Activated CD8-positive, alpha-beta T cell treated with anti-CD3 and anti-CD28 coated beads, Interleukin-2, amount 10 ng/mL, durations not matched to agents 7 days and 5 days (primary cell): ENCODE measurements at places on chromosomes 5 and 9.
A peak's percentile ranks its signal among the peaks of the same experiment; 100 is the strongest.

- DNase-seq, result no peak
Observed at GRCh38 chr5:173397516-173397915, 69.3 kb upstream of the STC2 start.

DNA sequence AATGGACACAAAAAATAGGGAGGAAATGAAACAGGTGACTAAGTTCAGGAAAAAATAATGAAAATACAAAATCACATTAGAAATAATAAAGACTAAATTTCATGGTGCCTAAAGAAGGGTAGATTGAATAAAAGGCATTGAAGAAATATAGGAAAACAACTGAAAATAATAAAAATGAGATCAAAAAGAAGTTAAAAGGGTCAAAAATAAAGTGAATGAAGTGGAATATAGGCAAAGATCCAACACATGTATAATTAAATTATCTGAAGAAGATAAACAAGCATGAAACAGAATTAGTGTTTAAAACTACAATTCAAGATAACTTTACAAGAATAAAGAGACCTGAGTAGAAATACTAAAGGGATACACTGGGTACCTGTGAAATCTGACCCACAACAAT, 87.6 kb downstream of the SUSD1 start:
- no peak for DNase-seq

DNA sequence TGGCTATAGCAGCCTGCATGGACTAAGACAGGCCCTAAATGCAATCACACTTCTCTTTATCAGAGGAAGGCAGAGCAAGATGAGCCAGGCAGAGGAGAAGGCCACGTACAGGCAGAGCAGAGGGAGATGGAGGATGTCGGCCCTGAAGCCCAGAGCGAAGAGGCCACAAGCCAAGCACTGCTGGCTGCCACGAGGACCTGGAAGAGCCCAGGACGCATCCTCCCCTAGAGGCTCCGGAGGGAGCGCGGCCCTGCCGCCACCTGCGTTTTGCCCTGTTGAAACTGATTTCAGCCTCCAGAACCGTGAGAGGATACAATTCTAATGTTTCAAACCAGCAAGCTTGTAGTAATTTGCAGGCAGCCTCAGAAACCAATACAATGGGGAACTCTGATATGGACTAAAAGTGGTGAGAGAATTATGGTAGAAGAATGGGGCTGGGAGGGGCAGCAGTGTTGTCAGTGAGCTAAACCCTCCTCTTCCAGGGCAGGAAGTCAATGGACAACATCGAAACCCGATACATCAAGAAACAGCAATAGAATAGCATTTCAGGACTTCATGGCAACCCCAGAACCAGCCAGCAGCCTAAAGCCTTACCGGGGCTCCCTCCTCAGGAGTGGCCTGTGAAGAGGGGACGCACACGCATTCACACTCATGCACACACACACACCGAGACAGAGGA, 32.6 kb downstream of the ADAMTS2 start:
- no peak for DNase-seq

GRCh38 chr9:131180454-131180853, 55.1 kb downstream of the NUP214 start:
- DNase-seq, result no peak

GRCh38 chr9:136309806-136310220, 5.9 kb upstream of the CCDC187 start:
- no peak for DNase-seq

GRCh38 chr5:120808606-120809005, 344.5 kb downstream of the PRR16 start:
- no peak for DNase-seq

GRCh38 chr5:136279314-136279713, 86.0 kb downstream of the TRPC7 start:
- no peak for DNase-seq

DNA sequence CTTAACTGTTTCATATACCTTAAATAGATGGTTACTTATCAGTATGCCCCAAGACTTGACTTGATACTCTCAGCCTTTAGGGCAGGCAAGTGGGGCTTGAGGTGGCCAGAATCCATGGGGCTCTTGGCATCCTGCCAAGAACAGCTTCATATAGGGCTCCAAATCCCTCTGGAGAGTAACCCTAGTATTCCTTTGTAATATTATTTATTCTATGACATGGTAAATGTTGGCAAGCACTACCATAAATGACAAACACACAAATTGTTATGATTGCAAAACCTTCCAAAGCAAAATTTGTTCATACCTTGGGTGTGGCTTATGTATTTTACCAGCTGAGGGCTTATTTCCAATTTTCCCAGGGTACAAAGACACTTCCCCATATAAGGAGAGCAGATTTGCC, 257.4 kb upstream of the TRPC7 start:
- DNase-seq, result no peak

DNA sequence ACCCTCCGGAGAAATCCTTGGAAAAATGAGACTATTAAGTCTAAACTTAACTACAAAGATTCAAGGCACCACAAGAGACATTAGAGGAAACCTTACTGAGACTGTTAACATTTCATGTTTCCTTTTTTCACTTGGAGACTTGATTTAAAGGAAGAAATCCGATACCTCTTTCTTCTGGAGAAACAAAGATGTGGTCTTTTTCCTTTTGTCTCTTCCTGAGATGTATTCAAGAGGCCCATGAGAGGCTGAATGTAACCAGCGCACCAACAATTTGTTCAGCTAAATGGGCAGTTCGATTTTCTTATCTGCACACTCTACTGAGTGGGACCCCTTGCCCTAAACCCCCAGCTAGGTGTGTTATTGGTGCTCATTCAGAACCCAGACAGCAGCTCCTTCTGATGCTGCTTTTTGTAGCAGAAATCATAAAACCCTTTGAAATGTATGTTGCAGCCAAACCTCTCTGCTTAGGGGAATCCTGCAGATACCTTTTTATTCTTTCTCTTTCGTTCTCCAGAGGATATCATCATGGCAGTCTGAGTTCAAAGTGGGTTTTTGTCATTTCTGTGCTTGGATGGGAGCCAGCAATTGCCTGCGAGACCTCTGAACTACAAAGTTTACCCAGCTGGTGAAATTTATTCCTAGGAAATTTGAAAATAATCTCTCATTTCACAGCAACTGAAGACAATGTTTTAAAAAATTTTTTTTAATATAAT, 41.9 kb upstream of the ACTBL2 start:
- DNase-seq, result no peak

- DNase-seq, result no peak
Observed at GRCh38 chr5:135691044-135691443, 112.3 kb upstream of the CXCL14 start.

DNA sequence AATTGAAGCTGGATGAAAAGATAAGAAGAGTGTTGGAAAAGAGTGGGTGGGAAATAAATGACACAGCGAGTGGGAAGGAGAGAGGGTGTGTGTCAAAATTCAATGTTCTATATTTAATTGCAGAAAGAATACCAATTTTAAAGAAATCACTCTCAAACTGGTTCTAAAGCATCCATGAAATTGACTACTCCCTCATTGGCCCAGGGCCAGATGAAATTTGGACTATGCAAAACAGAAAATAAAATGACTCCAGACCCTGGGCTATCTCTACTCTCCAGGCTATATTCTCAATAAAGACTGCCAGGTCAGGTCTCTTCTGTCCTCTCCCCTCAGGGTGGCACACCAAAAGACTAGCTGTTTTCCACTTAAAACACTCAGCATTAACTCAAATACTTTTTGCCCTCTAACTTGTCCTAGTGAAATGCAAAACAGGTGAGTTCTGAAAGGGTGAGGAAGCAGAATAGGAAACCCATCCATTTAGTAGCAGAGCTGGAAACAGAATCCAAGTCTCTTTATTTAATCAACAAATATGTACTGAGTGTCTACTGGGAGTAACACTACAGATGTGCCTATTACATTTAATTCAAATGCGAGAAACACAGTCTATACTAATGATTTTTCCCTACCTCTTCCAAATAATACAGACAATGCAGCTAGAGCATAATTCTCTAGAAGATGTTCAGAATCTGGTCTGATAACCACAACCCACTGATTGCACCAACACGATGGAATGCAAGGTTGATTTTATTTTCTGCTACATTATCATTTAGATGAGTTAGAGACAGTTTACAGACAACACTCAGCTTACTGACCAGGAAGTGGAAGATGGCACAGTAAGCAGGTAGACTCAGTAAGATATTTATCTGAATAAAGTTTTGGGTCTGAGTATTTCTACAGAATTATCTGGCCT, 42.1 kb downstream of the EFCAB9 start:
- no peak for DNase-seq

DNA sequence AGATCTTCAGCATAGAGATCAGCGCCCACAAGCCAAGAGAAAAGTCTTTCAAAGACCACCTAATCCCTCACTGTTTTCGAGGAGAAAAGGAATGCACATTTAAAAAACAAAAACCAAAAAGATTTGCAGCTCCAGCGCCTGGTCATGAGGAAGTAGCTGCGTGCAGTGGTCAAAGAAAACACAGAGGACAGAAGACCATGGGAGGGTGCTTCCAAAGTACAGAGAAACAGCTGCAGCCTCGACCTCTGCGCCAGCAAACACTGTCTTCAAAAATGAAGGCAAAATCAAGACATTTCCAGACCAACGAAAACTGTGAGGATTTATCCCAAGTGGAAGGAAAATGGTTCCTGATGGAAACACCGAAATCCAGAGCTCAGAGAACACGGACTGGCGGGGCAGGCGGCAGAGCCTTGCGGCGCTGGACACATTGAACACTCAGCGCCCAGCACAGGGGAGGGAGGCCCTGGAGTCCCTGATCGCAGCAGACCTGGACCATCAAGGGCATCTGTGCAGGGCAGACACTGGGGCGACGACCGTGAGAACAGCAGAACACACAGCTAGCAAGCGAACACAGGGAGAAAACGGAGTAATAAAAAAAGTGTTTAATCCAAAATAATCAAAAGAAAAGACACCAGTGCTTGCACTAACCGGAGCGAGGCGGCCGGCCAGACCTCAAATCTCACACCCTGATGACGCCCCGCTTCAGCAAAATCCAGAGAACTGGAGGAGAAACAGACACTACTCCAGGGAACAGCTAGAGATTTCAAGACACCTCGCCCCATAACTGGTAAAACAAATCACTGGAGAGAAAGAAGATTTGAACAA, 12.6 kb upstream of the SLC12A7 start:
- no peak for DNase-seq

DNA sequence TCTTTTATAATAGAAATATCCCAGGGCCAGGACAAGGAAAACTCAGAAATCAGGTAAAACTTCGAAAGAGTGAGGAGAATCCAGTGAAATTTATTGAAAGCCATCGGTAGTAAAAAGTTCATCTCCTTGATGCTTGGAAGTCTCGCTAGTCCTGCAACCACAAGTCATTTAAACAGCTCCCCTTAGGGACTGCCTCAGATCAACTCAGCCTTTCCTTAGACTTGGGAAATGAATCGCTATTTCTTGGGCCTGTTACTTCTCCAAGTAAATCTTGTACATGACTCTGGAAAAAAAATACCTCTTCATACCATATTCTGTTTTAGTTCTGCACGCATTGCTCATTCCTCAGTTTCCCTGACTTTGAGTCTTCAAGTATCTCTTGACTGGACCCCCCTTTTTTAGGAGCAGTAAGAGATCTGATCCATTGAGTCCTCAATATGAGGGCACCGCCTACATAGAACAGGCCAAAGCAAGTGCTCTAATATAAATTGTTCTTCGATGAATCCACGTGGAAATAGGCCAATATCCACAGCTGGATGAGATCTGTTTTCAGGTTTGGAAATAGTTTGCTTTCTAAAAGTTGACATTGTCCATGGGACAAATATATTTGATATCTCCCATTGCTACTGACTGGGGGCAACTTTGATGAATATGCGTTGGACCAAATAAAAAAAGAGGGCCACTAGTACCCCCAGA, 114.2 kb downstream of the PRDM6 start:
- no peak for DNase-seq

GRCh38 chr9:136318111-136318775, 9.1 kb upstream of the GPSM1 start:
- DNase-seq, result no peak

DNA sequence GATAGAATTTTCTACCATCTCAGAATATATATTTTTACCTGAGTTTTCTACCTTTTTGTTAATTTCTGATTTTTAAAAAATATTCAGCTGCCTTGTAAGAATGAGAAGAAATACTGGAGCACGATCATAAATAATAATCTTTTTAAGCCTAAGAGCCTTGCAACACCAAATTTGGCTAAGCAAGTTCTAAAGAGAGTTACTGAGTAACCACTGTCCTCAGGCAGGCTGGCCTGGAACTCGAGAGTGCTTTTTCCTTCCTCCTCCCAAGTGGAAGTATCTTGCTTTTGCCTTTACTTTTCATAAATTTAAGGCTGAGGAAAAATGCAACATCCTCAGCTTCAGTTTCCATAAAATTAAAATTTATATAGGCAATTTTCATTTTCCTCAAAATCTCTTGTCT, 21.0 kb downstream of the GLRX start:
- DNase-seq, result no peak

- DNase-seq, result no peak
Observed at GRCh38 chr5:60297658-60298057, 402.3 kb downstream of the DEPDC1B start.

GRCh38 chr5:80622756-80623155, 31.7 kb upstream of the MSH3 start:
- DNase-seq, result no peak

GRCh38 chr9:35172878-35173277, 11.1 kb downstream of the UNC13B start:
- DNase-seq, result no peak

GRCh38 chr5:179839328-179840256, 18.9 kb downstream of the SQSTM1 start:
- DNase-seq, result no peak

DNA sequence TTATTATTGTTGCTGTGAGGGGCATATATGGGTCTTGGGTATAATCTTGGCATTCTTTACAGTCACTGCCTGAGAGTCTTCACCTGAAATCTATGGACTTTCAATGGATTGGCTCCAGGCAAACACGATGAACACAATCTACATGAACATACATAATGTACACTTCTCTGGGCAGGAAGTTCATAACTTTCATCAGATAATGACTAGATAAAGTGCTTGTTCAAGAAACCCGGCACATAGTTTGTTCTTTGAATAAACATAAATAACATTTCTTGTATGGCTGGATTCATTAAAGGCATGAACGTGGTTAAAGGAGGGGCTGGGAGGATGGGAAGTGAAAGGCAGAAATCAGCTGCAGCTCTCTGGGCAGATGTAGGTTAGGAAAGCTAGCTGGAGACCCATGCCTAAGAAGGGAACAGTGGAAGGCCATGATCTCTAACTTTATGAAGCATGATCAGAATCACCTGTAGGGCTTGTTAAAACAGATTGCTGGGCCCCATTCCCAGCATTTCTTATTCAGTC, 306.9 kb upstream of the EFNA5 start:
- DNase-seq, result no peak

- DNase-seq, result no peak
Observed at GRCh38 chr5:40733434-40733833, 22.3 kb downstream of the TTC33 start.

- peak; percentile 21 for DNase-seq
Observed at GRCh38 chr9:119961774-119962424, 592.7 kb upstream of the BRINP1 start.

- DNase-seq, result no peak
Observed at GRCh38 chr9:124886866-124887492, 25.0 kb downstream of the ARPC5L start.

DNA sequence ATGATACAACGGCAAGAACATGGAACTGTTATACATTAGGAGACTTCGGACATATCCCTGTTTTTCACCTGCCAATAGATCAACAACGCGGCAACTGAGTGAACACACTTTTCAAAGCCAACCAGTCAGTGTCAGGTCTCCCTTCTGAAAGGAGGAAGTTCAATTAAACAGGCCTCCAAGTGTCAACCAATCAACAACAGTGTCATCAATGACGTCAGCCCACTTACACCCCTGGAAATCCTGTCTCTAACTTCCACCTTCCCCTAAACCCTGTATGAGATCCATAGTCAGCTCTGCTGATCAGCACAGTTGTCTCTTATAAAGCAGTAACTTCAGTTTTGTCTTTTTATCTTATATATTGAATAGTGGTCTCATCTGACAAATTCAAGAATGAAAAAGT, 36.6 kb downstream of the DMRT3 start:
- DNase-seq, result no peak
